ENCODE measurements at places on chromosomes 12 and 14.
A peak's percentile ranks its signal among the peaks of the same experiment; 100 is the strongest.

GRCh38 chr12:122871851-122872780, 23.8 kb downstream of the VPS37B start:
- DNase-seq = no peak

DNA sequence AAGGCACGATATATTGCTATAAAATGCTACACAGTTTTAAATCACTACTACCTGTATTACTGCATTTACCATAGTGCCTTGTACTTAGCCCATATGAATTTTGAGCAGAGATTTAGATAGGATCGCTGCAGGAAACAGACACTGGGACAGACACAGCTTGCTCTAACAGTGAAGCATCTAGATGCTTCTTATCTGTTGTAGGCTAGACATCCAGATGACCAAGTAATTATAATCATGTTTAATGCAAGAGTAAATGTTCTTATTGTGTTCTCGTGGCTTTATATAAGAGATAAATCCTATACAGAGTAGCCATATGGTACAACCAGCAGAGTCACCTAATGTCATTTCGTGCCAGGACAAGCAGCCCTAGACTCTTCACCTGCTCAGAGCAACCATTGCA, 92.8 kb downstream of the ASCL1 start:
- no peak for DNase-seq

- no peak for DNase-seq
These were observed 275.0 kb upstream of the G2E3 start for GRCh38 chr14:30283822-30284446.

- DNase-seq = no peak
These were observed 120.1 kb upstream of the CCND2 start for GRCh38 chr12:4153343-4153892.

DNA sequence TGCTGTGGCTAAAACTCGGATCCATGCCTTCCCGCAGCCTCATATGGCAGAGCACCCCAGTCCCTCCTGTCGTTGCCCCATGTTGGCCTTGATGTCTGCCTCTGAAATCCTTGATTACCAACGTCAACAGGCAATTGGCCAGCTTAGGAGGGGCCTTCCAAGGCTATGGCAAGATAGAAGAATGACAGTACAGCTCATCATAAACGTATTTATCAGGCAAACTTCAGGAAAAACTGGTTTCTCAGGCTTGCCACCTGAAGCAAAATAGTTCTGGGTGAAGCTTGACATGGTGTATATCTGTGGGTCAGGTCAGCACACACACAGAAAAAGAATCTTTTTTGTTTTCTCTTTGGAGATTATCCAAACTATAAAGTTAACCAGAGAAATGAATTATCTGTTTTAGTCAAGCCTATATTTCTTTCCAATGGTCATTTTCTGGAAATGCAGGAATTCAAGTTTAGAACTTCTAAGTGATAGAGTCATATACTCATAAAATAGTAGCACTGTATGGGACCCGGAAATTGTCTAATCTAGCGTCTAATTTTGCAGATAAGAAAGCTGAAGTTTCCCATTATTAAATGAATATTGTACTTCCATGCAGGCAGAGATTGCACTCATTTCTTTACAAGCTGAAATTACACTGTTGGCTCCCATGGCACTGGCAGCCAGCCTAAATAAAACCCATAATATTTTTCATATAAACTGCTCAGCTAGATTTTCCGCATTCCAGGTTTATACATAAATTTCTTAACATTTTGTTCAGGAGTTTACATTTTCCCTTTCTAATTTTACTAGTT, 24.4 kb upstream of the DUSP16 start:
- no peak for DNase-seq

GRCh38 chr14:68404652-68405183, 388.1 kb downstream of the ZFP36L1 start:
- no peak for DNase-seq

DNA sequence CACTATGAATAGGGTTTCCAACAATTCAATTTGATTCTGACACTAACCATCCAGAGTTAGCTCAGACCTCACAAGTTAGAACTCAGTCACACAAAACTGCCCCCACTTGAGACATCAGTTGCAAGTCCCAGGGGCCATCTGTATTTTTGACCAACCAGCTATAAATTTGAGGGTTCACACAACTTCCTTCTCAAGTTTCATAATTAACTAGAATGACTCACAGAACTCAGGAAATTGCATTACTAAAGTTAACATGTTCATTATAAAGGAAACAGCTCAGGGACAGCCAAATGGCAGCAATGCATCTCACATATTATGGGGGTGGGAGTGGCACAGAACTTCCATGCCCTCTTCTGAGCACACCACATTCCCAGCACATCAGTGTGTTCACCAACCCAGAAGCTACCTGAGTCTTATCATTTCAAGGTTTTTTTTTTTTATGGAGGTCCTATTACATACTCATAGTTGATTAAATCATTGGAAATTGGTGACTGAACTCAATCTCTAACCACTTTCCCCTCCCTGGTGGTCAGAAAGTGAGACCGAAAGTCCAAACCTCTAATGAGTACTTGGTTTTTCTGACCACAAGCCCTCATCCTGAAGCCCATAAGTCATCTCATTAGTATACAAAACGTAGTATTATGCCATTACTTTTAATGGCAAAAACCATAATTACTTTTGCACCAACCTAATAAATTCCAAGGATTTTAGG, 1721.5 kb upstream of the SEL1L start:
- DNase-seq = no peak

- DNase-seq = no peak
These were observed 20.5 kb downstream of the FNTB start for GRCh38 chr14:65007202-65007601.

- peak; percentile 68 for DNase-seq
These were observed 372.3 kb upstream of the KITLG start for GRCh38 chr12:88952562-88952942.

DNA sequence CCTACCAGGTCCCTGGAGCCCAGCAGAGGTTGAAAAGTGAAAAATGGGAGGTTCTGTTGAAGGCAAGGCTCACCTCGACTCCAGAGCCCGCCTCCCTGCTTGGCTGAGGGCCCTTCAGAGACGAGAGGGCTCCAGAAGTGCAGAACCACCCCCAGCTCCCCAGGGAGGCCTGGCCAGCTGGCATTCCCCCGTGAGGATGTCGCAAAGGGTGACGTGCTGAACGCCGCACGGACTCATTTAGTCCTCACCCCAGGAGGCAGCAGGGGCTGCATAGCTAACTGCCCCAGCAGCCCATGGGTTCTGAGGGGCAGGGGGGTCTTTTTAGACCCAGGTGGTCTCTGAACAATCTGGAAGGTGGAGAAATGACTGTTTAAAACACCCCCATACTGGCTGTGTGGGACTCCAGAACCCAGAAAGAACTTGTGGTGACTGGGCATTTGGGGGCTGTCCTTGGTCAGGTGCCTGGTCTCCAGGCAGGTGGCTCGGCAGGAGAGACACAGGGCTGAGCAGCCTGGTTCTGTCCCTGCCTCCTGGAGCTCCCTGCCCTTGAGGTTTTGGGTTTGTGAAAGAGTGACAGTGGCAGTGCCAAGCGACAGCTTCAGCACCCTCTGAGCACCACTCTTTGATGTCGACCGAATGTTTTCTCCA, 32.0 kb downstream of the ANAPC7 start:
- no peak for DNase-seq

DNA sequence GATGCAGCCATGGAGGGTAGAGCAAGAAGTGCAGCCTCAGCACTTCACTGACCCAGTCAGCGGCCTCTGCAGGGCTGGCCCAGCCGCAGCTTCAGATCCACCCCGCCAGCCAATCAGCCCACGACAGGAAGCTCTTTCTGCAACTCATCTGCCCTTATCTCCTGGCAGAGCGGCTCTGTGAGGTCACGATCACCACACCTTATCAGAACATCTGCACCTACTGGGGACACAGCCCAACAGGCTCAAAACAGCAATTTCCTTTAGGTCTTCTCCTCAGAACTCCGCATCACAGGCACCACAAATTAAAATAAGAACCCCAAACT, 287.3 kb downstream of the BCL11B start:
- no peak for DNase-seq

DNA sequence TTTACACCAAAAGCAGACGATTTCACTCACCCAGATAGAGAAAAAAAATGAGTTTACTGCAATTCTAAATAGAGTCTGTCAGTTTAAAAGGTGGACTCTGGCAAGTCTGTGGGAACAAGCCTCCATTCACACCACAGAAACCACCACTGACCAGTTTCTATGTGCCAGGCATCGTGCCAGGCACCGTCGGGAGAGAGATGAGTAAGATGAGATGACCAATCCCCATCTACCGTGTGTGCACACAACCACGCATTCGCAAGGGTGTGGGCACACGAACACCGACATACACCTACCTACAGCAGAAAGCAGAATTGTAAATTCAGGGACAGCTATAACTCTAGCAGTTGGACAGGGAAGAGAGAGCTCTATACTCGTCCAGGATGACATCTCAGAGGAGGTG, 58.3 kb downstream of the PRIMA1 start:
- DNase-seq = no peak

GRCh38 chr12:25051171-25051570, 102.3 kb upstream of the BCAT1 start:
- no peak for DNase-seq

- DNase-seq = no peak
These were observed 163.6 kb upstream of the BMP4 start for GRCh38 chr14:54120260-54120659.

DNA sequence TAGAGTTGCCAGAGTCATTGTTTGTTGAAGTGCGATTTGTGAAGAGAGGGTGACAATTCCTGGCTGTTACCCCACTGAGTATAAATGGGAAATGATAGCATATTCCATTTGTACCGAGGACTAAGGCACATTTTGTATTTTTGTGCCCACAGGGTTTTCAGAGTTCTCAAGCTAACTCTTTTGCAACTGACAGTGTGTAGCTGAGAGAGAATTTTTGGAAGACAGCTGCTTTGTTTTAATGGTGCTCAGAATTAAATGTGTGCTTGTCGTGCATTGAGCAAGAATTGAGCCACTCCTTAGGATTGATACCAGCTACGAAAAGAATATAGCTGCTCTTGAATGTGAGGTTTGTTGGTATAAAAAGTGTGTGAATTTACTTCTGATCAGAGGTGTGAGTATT, 21.7 kb downstream of the ANKRD13A start:
- DNase-seq = no peak

- DNase-seq = no peak
These were observed 48.9 kb downstream of the BDKRB1 start for GRCh38 chr14:96304956-96305355.

GRCh38 chr12:119621878-119622277, 28.3 kb downstream of the TMEM233 start:
- no peak for DNase-seq

DNA sequence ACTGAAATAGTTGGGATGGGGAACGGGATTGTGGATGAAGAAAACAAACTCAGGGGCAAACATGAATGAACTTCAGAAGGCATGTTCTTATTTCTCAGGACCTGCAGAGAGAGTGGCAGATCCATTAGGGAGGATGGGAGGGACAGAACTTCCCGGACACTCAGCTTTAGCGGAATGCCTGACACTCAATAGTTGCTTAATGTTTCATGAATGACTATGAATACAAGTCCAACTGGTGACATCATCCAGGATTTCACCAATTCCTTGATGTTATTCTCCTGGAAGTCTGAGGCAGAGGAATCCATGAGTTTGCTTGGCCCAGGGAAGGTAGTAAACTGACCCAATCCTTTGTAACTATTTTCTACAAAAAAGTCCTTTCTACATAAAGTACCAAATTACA, 37.8 kb upstream of the LRRC10 start:
- DNase-seq = no peak

- no peak for DNase-seq
These were observed 21.1 kb downstream of the BEGAIN start for GRCh38 chr14:100566119-100566518.

- DNase-seq = no peak
These were observed 19.0 kb downstream of the PRPF40B start for GRCh38 chr12:49642370-49642802.

GRCh38 chr12:116916714-116917114, 6.0 kb downstream of the FBXW8 start:
- DNase-seq = no peak

DNA sequence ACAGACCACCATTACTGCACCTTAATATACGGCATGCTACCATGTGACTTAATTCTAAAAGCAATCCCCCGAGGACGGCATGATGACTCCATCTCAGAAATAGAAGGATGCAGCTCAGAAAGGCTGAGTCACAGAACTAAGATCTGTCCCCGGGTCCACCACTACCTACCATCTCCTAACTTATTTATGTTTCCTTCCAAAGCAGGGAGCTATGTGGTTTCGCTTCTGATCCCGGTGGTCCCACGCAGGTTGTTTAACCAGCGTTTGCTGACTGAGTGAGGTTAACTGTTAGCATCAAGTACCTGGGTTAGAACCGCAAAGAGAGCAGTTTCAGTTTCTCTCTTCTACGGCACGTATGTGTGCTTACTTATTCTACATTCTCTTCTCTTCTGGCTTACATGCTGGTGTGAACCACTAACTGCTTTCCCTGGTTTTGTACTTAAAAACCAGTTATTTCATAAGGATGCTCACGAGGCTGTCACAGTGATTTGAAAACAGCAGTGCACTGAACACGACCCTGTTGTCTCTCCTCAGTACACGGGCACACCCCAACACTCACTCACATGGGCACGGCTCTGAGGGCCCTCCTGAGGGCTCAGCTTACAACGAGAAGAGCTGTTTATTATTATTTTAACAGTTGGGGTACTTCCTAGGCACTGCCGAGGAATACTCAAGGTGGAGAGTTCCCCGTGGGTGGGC, 66.7 kb downstream of the CCDC88C start:
- peak; percentile 41 for DNase-seq

- DNase-seq = no peak
These were observed 192.2 kb upstream of the PELI2 start for GRCh38 chr14:55926007-55926406.

DNA sequence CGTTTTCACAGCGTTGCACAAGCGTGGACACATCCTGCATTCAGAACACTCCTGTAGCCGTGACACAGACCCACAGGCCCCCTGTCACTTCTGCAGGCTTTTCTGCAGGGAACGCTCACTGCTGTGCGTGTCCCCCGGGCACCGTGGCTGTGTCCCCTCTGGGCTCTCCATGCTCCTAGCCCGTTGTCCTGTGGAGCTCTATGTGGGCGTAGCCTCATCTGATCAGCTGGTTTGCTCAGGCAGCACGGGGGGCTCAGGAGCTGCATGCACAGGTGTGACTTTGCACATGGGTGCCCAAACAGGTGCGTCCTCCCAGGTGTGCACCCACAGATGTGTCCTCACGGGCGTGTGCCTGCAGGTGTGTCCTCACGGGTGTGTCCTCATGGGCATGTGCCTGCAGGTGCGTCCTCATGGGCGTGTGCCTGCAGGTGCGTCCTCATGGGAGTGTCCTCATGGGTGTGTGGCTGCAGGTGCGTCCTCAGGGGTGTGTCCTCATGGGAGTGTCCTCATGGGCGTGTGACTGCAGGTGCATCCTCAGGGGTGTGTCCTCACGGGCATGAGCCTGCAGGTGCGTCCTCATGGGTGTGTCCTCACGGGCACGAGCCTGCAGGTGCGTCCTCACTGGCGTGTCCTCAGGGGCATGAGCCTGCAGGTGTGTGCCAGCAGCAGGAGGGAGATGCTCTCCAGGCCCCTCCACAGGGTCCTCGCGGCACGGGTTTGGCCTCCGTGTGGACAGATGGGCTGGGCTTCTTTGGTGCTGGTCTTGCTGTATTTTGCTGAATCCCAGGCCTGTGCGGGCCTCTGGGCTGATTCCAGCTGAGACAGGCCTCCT, 17.5 kb downstream of the MTA1 start:
- peak; percentile 66 for DNase-seq

- DNase-seq = no peak
These were observed 190.6 kb downstream of the TMX1 start for GRCh38 chr14:51430633-51431032.
